RCC 7860 (cell line): ENCODE measurements at places on chromosomes 2 and 18.

DNA sequence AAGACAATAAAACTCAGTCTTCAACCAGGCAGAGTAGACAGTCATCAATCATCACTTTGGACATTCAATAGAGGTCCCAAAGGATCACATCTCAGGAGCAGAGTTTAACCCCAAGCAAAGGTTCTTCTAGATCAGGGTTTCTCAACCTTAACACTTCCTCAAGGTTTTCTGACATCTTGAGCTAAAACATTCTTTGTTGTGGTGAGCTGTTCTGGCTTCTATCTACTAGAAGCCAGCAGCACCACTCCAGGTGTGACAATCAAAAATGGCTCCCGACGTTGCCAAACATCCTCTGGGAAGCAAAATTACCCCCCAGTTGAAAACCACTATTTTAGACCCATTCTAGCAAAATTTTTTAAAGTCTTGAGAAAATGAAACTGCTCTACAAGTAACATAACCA lies 22.0 kb downstream of the RTTN start:
- DNase-seq = no peak

GRCh38 chr18:55838841-55839240 lies 250.8 kb upstream of the TCF4 start:
- peak; percentile 77 for DNase-seq

GRCh38 chr2:239688840-239689239 lies 288.0 kb upstream of the HDAC4 start:
- DNase-seq = no peak

- no peak for DNase-seq
Measured at GRCh38 chr2:142462306-142462705, 331.5 kb upstream of the LRP1B start.

- DNase-seq = peak; percentile 20
Measured at GRCh38 chr2:103959174-103960128, 894.5 kb upstream of the POU3F3 start.

- DNase-seq = no peak
Measured at GRCh38 chr2:239190921-239191885, 209.6 kb downstream of the HDAC4 start.

DNA sequence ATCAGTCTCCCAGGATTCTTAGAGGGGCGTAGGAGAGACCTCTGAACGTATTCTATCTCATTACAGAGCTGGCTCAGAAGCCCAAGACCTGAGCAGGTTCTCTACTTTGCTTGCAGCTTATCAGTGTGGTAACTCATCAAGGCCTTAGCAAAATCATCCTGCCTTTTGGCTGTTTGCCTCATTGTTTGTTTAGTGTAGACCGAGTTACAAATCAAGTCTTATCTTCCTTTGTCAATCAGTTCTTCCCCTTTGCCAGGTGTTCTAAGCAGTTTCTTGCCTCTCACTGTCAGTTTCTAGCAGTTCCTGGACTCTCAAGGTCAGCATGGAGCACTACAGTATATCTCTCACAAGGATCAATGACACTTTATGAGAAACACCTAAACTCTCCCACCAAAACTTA lies 30.9 kb upstream of the NAB1 start:
- DNase-seq = no peak
